Endothelial cell (in vitro differentiated cells): ENCODE measurements at places on chromosomes 13 and 19.

DNA sequence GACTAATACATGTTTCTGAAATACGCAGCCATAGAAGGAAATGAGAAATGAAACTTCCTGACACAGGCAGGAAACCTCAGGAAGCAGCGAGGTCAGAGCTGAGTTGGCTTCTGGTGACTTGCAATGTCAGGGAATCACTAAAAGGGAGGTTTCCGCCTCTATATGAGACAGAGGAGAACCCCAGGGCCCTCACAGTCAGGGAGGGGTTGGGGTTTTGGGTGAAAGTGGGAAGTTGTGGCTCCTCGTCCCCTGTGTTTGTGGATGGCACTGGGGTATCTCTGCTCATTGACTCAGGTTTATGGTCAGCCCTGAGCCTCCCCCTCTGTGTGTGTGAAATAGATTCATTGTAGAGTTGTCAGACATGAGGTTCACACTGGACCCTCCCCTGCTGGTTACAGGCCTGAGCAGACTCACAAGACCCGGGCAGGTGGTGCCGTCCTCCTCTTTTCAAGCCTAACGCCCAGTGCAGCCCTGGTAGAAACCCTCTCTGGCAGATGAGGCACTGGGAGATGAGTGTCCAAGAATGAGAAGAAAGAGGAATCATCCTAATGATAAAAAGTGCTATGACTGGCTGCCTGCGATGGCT lies 5.5 kb upstream of the LILRA6 start:
- DNase-seq: no peak

- no peak for DNase-seq
These were observed 12.2 kb downstream of the IGLON5 start for GRCh38 chr19:51323481-51324166.

GRCh38 chr13:34762312-34762711 lies 179.8 kb upstream of the NBEA start:
- DNase-seq: no peak

DNA sequence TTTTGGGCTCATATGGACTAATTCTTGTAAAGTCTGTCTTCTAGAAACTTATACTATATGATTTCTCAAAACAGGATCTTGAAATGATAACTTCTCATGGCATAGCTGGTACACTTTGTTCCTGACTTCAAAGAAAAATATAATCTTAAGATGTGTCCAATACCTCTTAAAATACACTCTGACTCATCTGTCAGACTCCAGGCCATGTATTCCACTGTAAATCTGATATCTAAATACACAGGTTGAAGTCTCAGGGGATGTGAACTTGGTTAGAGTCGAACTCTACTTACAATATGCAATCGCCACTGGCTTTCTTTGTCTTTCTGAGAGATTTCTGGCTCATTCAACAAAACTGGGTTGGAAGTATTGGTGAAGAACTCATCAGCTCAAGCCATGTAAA lies 99.8 kb downstream of the LACC1 start:
- no peak for DNase-seq

DNA sequence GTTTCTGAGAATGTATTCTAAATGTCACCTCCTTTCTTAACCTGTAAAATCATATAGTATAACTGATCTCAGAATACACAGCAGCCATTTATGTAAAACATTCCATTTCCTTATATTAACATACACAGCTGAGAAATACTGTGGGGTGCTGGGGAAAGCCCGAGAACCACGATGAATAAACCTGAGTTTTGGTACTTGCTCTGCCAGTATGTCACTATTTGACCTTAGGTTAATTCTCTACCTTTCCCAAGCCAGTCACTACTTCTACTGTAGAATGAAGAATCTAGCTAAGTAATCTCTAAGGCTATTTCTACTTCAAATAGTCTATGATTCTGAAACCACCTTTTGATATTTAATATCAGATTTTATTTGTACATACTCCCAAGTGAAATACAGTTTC lies 173.7 kb downstream of the TBC1D4 start:
- no peak for DNase-seq
